MV-4-11 (cell line): ENCODE measurements at places on chromosomes 1 and 21.

DNA sequence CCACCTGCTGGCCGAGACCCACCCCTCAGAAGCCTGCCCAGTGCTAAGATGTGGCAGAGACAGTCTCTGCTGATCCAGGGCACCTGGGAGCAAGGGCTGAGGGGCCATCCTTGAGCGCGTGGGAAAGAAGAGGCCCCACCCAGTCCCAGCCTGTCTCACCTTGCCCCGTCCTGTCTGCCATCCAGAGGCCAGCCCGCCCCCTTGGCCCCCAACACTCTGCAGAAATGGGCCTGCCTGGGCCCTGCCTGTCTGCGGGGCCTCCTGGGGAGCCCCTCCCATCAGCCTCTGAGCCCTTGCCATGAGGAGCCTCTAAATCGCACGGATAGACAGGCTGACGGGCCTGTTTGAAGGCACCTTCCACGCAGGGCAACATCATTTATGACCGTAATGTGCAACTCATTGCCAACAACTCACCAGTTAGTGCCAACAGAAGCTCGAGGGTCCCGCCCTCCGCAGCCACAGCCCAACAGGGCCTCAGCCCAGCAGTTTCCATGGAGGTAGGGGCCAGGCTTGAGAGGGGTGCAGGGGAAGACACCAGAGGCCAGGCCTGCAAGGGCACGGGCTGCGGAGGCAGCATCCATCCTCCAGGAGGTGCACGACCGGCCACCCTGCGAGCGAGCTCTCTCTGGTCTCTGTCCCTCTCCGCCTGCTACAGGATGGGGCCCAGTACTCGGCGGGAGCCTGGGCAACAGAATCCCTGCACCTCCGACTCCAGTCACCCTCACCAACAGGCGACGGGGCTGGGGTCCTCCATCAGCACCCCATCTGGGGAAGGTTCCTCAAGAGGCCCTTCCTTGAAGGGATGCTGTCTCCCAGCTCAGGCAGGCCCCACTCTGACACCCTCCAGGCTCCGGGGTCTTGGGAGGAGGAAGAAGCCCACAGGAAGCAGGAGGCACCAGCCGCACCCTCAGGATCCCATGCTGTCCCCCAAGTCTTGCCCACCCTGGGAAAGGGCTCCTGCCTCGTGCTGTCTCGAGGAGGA is 78.0 kb downstream of the MEGF6 start:
- no peak for DNase-seq

DNA sequence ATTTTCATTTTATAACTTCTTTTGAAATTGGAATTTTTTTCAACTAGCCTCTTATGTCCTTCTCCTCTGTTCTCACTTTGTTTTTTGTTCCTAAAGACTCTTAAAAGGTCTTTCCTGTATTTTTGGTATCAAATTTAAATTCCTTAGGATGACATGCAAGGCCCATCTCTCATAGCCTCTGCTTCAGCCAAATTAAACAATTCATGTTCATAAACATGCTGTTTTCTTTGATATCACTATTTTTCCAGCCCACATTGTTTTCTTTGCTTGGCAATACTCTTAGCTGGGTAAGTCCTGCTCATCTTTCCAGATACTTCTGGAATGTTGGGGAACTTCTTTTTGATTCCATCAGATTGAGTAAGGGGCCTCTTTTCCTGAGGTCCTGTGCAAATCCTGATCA is 55.8 kb upstream of the GPR88 start:
- DNase-seq: no peak

DNA sequence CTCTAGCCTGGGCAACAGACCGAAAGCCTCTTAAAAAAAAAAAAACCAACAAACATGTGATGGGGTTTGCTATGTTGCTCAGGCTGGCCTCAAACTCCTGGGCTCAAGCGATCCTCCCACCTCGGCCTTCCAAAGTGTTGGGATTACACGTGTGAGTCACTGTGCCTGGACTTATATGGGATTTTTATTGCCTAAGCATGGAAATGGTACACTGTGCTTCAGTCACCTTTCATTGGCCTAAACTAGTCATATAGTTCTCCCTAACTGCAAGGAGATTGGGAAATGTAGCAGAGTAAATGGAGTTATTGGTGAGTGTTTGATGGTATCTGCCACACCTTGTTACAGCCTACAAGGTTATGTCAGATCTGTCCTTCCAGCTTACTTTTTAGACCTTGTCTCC is 17.2 kb upstream of the MEF2D start:
- DNase-seq: no peak

DNA sequence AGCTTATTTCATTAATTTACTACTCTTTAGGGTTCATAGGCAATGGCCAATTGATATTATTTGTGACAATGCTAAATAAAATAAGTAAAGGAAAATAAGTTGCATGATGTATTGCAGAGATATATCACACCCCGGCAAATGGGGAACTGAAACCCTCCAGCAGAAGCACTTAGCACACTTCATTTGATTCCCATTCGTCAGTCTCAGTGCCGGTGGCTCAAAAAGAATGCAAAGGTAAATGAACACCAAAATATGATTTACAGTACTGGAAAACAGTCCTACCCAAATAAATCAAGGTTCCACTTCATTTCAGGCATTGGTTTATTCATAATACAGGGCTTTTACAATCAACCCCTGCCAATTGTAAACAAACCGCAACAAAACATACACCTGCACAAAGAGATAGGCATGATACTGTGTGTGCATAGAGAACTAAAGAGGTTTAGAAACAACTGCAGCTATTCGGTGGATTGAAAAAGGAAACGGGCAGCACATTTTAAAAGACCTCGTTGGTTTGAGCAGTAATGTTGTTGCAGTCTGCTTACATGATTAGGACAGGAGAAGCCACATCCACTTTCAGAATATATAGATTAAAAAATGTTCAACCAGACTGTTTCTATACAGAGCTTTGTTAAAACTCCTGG is 1019.2 kb downstream of the TTLL7 start:
- peak; percentile 61 for DNase-seq

GRCh38 chr1:238624776-238625175 is 734.1 kb upstream of the ZP4 start:
- DNase-seq: no peak

DNA sequence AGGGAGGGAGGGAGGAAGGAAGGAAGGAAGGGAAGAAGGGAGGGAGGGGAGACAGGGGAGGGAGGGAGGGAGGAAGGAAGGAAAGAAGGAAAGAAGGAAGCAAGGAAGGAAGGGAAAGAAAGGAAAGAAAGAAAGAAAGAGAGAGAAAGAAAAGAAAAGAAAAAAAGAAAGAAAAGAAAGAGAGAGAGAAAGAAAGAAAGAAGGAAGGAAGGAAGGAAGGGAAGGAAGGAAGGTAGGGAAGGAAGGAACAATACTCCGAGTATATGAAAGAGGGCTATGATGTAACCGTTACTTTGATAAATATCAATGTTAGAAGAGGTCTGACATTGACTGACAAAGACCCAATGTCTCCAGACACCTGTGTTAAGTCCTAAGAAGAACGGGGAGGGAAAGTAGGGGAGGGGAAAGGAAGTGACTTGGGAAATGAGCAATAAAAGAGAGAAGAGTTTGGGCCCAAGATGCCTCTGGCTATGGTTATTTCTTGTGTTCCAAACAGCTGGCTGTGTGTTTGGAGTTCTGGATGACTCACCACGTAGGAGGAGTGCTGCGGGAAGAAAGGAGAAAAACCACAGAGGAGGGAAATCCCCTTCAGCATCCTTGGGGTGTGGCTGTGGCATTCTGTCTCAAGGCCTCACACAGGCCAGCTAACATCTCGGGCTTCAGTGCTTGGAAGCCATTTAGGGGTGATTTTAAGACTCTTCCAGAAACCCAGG is 37.0 kb upstream of the RXRG start:
- DNase-seq: no peak

GRCh38 chr21:31887391-31887841 is 14.6 kb downstream of the HUNK start:
- no peak for DNase-seq

- no peak for DNase-seq
Measured at GRCh38 chr21:45465105-45465504, 60.1 kb downstream of the COL18A1 start.

- DNase-seq: no peak
Measured at GRCh38 chr1:87513255-87513654, 184.6 kb downstream of the LMO4 start.

- DNase-seq: no peak
Measured at GRCh38 chr1:12053752-12054548, 9.2 kb upstream of the TNFRSF8 start.

- peak; percentile 55 for DNase-seq
Measured at GRCh38 chr1:8903908-8904650, 25.6 kb upstream of the ENO1 start.

DNA sequence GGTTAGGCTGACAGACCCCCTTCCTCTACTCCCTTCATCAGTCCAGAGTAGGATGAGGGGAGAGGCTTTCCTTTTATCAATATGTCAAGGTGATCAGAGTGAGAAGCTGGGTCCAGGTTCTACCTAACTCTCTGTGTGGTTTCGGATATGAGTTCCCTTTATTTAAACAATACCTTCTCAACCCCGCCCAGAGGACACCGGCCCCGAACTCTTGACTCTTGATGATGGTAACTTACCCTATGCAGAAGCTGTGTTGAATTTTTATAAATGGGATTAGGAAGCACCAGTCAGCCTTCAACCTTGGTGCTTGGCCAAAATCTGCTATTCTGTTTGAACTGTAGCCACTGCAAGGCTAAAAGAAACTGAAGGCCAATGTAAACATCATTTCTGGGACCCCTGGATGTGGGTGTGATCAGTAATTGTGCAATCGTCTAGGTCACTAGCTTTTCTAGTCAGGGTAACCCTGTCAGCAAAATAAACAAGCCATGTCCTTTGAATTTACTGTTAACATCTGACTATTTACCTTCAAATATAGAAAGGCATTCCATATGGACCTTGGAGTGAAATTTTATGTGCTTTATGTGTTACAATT is 398.3 kb downstream of the SEC16B start:
- DNase-seq: no peak

- no peak for DNase-seq
Measured at GRCh38 chr1:84675106-84675505, 15.2 kb downstream of the SSX2IP start.

DNA sequence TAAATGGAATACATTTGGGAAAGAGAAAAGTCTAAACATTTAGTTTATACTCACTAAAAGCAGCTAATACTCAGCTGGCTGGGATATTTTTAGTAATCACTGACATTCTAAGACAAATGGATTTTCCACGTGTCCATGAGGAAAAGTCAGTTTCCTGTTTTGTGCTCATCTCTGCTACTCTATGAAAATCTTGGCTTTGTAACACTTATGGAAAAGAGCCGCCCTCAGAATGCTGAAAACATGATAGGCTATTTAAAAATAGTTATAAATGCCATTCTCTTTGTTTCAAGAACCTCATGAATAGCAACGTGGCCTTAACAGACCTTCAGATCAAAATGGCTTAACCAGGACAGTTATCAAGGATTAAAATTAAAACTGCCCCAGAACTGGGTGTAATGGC is 29.9 kb downstream of the MRAP start:
- no peak for DNase-seq

DNA sequence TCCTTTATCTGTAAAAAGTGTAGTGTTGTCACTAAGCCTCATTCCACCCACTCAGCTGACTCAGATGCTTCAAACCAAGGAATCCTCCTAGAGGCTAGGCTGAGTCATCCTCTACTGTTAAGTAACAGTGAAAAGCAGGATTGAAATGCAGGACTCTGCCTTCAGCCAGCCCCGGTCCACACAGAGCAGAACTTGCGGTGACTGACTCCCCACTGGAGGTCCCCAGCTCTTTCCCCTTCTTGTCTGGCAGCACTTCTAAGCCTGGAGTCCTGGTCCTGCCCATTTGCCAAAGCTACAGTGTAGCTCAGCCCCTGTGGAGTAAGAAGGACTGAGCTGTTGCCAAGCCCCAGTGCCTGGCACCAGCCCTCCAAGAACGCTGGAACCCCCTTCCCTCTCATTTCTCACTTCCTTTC is 1.7 kb downstream of the RAB7B start:
- peak; percentile 92 for DNase-seq

DNA sequence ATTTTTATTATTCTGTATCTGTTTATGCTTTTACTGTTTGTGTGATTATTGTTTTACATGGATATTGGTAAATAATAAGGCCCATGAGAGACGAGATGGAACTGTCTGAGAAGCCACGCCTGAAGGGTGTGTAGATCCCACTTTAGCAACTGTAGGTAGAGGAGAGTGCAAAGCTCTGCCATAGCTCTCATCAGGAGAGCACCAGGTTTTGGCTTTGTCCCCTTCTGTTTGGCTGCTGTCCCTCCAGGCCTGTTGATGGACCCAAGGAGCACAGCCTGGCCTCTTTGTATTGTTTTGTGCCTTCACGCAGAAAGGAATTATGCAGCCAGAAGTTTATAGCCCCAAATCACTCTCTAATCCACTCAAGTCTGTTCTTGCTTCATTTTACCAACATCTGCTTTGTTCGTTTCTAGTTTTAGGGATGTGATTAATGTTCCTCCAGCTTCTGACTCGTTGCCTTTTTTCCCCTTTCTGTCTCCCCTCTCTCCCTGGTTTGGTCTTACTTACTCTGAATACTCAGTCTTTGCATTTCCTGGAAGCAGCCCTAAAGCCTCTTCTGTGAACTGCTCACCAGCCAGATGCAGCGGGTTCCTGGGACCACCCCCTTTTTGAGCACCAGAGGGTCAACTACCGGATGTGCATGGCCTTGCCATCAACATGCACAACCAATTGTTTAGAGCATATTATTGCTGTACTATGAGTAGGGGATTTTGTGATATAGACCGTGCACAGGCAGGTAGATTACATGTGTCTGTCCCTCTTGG is 127.3 kb downstream of the HHAT start:
- DNase-seq: peak; percentile 16

DNA sequence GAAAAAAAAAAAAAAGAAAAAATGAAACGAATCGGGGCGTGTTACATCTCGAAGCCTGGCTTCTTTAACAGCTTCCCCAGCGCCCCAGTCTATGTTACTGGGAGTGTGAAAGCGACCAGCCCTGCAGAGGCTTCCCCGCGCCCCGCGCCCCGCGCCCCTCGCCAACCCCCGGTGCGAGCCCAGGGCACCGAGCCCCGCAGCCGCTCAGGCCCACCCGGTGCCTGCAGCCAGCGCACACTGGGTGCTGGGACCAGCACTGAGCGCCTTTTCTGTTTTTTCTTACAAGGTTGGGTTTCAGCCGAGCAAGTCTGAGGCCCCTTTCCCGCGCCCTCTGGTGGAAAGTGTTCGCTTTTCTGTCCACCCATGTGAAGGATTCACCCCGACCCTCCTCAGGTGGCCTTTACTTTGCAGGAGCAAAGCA is 42.1 kb upstream of the ZNF496 start:
- DNase-seq: no peak

GRCh38 chr1:85314726-85315125 is 38.3 kb upstream of the BCL10 start:
- DNase-seq: no peak

GRCh38 chr1:2429780-2430591 is 17.6 kb upstream of the PEX10 start:
- peak; percentile 21 for DNase-seq

- DNase-seq: no peak
Measured at GRCh38 chr1:2256435-2257244, 28.5 kb downstream of the SKI start.

- DNase-seq: no peak
Measured at GRCh38 chr1:164891615-164892014, 332.6 kb downstream of the PBX1 start.

DNA sequence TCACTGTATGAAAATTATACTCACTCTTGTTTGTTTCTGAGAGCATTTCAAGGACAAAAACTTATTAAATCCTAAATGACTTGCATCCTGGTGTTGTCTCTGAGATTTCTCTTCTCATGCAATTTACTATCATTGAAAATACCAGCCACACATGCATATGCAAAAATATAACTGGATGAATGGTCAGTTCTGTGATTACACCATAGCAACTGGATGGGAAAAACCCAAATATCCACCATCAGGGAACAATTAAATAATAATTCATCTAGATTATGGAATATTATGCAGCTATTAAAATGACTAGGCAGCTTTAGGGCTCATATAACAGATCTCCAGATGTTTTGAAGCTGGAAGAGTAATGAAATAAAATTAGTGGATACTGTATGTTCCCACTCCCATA is 11.6 kb upstream of the DSCAM start:
- DNase-seq: no peak
